Thyroid gland (tissue), 4 donors: ENCODE measurements at places on chromosomes 3 and 15.
A peak's percentile ranks its signal among the peaks of the same experiment; 100 is the strongest.

DNA sequence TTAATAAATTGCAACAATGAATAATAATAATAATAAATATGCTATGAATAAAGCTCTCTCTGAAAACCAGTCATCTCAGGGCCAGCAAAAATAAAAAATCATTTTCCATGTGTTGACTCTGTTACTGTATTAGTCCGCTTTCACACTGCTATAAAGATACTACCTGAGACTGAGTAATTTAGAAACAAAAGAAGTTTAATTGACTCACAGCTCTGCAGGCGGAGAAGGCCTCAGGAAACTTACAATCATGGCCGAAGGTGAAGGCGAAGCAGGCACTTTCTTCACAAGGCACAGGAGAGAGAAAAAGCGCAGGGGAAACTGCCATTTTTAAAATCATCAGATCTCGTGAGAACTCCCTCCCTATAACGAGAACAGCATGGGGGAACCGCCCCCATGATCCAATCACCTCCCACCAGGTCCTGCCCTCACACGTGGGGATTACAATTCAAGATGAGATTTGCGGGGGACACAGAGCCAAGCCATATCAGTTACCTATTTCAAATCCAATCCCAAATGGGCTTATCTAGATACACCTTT lies 224.1 kb downstream of the IGSF11 start:
- DNase-seq: no peak

DNA sequence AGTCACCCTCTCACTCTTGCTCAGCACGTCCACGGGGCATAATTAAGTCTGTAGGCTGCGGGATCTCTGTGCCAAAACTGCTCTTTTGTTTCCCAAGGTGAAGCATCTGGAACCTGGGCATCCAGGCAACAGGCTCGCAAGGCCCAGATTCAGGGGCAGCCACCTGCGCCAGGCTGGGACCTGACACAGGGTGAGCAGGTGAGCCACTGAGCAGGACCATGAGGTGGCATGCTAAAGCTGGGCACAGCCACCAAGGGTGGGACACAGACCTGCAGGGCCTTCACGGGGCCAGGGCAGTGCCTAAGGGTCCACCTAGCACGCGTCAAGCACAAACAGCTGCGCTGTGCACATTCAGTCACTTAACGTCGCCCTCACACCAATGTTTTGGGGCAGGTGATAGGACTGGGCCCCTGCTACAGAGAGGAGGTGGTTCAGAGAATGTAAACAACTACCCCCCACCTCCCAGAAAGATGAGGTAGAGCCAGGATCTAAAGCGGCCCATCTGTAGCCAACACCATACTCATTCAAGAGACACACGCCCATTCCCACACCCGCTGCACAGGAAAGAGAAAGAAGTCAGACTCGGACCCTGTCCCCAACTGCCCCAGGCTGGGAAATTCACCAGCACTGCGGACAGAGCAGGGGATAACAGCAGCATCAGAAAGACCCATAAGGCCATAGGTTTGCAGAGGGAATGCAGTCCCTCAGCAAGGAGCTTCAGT lies 16.3 kb downstream of the XXYLT1 start:
- DNase-seq: no peak

DNA sequence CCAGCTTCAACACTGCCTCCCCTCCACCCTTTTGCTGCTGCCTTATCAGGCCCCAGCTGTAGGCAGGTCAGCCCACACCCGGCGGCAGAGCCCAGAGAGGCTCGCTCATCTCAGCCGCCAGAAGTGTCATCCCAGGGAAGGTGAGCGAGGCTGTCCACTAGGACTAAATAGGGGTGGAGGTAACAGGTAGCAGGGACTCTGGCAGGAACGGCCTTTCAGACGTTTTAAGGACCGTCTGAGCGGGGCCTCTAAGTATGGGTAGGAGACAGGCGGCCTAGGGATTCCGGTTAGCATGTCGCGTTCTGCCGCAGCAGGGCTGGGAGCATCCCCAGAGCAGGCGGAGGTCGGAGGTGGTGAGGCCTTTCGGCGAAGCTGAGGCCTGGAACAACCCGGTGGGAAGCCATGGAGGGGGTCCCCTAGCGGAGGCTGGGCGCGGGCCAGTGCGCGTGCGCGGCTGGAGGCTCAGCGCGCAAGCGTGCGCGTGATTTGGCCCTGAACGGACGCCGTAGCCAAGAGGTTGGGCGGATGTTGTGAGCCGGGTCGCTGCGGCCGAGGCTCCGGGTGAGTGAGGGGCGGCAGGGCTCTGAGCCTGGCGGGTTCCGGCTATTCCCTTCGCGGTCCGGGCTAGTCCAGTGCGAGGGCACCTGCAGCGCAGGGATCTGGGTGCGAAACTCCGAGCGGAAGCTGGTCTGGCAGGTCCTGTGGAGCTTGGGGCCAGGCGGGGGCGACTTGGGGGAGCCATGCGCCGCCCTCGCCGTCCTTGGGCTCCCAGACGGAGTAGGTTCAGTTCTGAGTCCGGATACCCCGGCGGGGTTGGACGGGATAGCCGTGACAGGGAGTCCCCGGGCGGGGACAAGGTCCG lies at the start of the genes MST1 and RNF123:
TSS of gene MST1 (minus strand) at position 429 of the 862 bp plus-strand sequence. CDS start 783 bp downstream, outside the sequence.
TSS of gene RNF123 (plus strand) at position 512 of the 862 bp plus-strand sequence. CDS start 1,609 bp downstream, outside the sequence.
- peak; percentile 89 for DNase-seq

- peak; percentile 90 for DNase-seq
Observed at GRCh38 chr15:67838789-67839332, 984 bp downstream of the RNU6-1 start.

- no peak for DNase-seq
Observed at GRCh38 chr3:59862686-59863085, 812.9 kb upstream of the CFAP20DC start.

- no peak for DNase-seq
Observed at GRCh38 chr3:5181469-5182141, 5.9 kb upstream of the EDEM1 start.

DNA sequence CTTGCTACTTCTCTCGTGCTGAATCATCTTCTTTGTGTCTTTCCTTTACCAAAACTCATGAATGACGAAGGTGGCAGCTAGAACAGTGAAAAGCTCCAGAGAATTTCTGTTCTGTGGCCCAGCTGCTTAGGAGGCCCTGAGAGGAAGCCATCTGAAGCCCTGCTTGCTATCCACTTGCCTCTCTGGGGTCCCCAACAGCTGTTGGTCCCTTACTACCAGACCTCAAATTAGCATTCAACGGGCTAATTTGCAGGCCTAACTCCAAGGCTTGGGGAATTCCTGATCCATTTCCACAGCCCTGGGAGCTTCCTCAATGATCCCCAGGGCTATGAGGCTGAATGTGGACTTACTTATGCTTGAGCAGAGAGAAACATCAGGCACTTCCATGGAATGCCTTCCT lies 37.5 kb upstream of the FSTL1 start:
- no peak for DNase-seq

- no peak for DNase-seq
Observed at GRCh38 chr3:107432646-107433045, 55.4 kb downstream of the CCDC54 start.

DNA sequence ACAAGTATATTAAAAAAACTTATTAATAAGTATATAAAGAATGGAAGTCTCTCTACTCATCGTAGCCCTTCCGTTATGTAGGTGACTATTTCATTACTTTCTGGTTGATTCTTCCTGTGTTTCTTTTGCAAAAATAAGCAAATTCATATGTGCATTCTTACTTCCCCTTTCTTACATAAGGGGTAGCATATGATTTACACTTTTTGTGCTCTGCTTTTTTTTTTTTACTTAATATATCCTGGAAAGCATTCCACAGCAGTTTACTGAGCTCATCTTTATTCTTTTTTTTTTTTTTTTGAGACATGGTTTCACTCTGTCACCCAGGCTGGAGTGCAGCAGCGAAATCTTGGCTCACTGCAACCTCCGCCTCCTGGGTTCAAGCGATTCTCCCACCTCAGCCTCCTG lies 12.9 kb downstream of the SCAMP5 start:
- no peak for DNase-seq

DNA sequence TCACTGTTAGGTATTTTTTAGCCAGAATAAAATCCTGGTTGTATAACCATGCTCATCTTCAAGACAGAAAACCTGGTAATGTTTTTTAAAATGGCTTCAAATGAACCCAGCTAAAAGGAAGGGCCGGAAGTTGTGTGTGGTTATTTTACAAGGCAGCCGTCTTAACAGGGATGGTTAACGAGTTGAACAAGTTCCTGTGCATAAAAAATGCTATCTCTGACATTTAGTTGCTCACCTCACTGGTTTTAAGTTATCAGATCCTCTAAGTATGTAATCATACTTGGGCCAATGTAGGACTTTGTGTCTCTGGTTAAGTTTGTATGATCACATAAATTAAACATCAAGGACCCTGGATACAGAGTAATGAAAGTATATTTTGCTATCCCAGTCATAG lies 2.1 kb downstream of the ATP11B start:
- no peak for DNase-seq

DNA sequence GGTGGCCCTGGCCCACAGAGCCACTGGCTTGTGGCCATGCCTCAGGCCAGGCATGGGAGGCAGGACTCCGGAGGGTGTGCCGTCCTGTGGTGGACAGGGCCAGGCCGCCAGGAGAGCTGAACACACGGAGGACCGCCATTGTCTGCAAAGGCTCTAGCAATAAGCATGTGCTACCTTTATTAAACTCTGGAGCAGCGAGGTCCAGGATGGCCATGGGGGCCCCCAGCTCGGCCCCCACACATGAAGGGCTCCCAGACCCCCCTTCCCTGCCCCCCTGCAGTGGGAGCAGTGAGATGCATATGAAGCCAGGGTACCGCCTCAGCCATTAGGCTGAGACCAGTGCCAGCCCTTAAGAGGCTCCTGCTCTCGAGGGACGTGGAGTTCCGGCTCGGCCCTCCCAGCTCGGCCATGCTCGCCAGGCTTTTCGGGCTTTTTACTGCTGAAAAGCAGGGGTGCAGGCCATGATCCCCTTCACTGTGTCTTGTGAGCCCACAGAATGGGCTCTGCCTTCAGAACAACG lies 2.7 kb downstream of the AMIGO3 start:
- no peak for DNase-seq

DNA sequence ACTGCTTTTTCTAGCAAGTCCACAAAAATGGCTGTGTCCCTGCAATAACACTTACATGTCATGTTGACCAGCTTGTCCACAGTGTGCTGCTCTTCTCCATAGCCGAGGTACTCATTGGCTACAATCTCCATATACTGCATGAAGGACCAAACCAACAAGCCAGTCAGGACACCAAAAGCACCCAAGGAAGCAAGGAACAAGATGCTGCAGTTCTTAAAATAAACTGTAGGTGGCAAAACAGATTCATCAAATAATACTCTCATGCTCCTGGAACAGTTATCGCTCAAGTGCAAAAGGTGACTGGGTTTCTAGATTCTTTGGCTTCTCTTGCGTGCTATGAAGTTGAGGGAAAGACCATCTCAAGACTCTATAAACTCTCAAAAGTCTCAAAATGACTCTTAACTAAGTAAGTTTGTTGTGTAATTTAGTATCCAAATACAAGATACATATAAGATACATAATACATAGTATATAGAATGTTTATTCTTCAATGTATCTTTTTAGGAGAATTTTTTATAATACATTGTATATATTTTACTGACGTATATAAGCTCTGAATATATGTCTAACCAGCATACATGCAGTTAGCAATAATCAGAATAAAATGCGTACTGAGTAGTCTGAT lies 57.0 kb downstream of the NEK10 start:
- no peak for DNase-seq

GRCh38 chr3:31223278-31223677 lies 309.4 kb upstream of the STT3B start:
- no peak for DNase-seq

GRCh38 chr15:57505056-57505715 lies 86.5 kb upstream of the MYZAP start:
- peak; percentile 25 for DNase-seq

DNA sequence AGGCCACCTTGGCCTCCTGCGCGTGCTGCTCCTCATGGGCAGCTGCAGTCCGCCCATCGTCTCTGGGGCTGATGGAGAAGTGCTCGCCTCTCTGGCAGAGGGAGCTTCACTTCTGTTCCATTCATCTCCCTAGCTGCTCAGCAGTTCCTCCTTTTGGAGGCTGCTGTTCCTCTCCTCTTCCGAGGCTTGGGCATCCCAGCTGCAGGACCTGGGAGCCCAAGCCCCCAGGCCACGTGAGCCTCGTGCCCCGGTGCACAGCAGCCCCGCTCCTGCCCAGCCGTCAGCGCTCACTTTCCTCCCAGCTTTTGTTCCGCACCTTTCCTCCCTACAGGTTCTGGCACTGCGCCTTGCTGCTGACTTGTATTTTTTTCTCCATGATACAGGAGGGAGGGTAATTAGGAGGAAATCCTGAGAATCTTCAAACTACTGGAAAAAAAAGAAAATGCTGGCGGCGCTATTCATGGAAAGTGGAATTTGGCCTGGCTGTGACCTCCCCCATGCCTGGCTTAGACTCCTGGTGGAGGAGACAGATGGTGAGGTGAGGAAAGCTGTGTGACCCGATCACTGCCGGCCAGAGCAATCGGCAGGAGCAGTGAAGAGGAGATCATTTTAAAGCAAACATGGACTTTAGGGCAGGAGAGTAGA lies 210.1 kb downstream of the CHST2 start:
- DNase-seq: peak; percentile 42

- no peak for DNase-seq
Observed at GRCh38 chr15:52360229-52361203, 64.9 kb upstream of the MYO5C start.

GRCh38 chr3:88703501-88704059 lies 403.8 kb upstream of the EPHA3 start:
- no peak for DNase-seq

DNA sequence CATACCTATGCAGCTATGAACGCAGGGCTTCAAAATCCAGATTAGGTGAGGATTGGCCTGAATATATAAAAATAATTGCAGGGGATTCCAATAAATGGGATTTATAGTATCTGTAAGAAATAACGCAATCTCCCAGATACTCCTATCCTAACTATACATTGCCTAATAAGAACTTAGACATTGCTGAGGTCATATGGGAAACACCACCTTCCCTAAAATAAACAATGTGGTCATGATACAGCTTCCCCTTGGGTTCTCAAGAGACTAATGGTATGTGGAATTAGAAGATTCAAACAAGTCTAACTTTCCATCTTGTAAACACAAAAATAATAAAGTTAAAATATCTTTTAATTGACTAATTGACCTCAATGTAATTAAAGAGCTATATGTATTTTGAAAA lies 28.2 kb downstream of the UBE3A start:
- DNase-seq: no peak

- DNase-seq: peak; percentile 25
Observed at GRCh38 chr15:60093273-60094067, 89.4 kb downstream of the FOXB1 start.

DNA sequence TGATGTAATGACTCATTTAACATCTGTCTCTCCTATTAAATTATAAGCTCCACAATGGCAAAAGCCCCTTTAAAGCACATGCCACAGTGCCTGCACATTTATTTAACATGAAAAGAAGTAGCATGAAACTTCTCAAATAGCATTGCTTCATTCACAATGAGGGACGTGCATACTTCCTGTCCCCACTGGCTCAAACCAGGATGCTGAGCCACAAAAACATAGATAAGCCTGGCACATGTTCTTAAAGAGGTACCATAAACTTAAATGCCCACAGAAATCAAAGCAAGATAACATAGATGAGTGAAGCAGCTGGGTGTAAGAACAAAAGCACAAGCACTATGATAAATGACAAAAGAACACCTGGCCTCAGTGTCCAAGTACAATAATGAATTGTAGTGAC lies 3.8 kb downstream of the TP53BP1 start:
- DNase-seq: no peak

DNA sequence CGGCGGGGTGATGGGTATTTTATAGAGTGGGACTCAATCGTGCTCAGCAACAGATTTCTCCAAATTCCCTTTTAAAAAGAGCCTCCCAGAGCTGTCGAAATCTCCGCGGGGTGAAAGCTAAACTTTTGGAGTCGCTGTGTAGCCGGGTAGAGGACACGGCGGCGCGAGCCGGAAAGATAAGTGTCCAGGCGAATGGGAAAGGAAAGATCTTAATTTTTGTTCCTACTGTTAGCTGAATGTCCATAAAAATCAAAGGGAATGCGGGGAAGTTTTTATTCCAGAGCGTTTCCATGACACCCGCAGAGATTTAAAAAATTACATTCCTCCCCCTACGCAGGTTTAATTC lies 9.1 kb downstream of the EOMES start:
- DNase-seq: peak; percentile 38
